ENCODE measurements at places on chromosomes 11 and 22.

GRCh38 chr11:14189874-14190273, 169.1 kb downstream of the RRAS2 start:
- no peak for DNase-seq

GRCh38 chr11:83681031-83681781, 395.0 kb upstream of the CCDC90B start:
- DNase-seq, result no peak

DNA sequence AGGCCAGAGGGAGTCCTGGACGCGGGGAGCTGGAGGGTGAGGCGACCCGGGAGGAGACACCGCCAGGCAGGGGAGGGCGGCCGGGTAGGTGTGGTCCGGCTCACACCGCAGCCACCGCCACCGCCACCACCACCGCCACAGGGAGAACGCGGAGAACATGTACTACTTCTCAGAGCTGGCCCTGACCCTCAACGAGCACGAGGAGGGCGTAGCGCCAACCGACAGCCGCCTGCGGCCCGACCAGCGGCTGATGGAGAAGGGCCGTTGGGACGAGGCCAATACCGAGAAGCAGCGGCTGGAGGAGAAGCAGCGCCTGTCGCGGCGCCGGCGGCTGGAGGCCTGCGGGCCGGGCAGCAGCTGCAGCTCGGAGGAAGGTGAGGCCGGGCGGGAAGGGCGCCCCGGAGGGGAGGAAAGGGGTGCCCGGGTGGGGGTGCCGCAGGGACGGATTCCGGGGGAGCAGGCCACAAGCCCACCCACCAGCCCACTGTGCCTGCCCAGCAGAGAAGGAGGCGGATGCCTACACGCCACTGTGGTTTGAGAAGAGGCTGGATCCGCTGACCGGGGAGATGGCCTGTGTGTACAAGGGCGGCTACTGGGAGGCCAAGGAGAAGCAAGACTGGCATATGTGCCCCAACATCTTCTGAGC, 62.8 kb downstream of the MORC2 start:
- DNase-seq, result no peak

DNA sequence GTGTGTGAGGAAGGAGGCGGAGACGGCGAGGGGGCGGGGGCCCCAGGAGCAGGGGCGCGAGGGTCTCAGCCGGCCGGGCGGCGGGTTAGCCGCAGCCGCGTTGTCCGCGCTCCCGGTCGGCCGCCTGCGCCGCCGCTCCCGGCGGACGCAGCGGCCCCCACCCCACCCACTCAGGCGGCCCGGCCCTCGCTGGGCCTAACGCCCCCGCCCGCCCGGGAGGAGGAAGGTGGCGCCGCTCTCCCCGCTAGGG, at the start of gene FCHSD2:
Gene FCHSD2 (minus strand): TSS at position 191 of the 250 bp plus-strand sequence. CDS start 441 bp downstream, outside the sequence.
- DNase-seq, result no peak

GRCh38 chr22:42428760-42429159, 3.4 kb downstream of the NFAM1 start:
- DNase-seq, result no peak

GRCh38 chr11:65861165-65861505, 902 bp downstream of the MUS81 start:
- DNase-seq, result no peak

DNA sequence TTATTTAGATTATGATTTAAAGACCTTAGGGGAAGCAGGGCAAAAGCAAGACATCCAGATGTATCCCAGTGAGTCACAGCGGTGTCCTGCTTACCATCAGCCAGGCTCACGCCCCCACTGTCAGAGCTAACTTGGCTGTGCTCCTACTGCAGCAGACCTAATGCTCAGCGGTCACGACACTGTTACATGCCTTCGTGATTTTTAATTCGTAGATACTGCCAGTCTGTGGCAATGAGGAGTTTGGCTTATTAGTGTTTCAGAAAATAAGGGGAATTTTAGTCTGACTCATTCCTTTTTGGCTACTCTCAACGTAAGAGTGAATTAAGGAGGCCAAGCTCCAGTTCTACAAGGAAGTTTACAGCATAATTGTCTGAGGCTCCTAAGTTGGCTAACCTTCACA, 22.7 kb downstream of the EFCAB6 start:
- no peak for DNase-seq

- DNase-seq, result no peak
Measured at GRCh38 chr11:28342716-28343115, 234.5 kb downstream of the METTL15 start.

DNA sequence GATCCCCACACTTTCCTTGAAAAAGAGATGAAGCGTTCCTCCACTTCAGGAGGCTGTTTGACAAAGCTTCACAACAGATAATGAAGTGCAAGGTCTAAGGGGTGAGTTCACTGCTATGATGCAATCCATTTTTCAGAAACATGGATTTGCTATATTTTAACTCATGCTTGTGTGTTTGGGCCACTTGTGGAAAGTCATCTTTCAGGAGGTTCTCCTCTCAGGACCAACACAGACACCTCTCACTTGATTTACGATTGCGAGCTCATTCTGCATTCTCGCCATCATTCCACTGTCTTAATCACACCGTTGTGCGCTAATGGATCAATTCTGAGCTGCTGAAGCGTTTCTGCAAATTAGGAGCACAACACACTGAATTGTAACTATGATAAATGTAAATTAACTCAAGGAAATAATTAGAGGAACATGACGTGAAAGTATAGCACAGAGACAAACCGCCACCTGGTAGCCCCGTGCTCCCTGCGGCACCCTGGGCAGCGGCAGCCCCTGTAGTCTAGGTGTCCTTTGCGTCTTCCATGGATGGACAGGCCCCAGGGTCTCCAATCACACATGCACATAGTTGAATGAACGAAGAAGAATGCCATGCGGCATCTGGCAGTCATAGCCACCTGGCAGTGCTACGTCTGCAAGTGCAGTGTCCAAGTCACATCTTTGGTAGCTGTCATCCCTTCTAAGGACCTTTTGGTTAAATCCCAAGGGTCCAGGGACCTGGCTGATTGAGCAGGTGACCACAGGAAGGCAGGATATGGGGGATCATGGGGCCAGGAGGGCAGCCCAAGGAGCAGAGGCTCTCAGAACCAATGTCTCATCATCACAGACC, 28.1 kb upstream of the RTL6 start:
- no peak for DNase-seq

DNA sequence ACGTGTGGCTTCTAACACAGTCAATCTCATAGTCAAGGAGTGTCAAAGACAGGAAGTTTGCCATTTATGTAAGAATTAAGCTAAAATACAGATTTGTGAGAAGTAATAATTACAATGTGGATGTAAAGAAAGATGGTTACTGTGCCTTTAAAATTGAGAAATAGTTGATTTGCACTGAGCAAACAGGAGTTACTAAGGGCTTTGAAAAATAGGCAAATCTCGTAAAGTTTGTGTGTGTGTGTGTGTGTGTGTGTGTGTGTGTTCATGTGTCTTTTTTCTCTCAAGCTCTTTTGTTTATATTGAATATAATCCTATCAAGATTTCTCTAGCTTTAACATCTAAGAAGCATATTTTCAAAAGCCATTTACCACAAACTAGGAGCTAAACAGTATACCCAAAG, 2284.5 kb downstream of the LRRC4C start:
- DNase-seq, result no peak

DNA sequence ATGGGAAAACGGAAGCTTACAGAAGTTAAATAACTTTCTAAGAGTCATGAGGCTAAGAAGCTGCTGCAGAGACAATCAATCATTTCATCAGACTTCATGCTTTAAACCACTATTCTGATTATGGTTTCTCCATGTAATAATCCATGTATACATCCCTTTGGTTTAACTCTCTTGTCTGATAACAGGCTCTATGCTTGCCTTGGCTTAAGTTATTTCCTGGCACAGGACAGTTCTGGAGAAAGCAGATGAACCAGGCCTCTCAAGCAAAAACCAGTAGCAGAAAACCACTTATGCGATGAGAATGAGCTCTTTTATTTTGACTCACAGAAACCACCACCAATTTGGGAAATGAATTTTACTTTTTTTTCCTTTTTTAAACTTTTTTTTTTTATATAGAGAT, 6.5 kb upstream of the PCF11 start:
- no peak for DNase-seq

DNA sequence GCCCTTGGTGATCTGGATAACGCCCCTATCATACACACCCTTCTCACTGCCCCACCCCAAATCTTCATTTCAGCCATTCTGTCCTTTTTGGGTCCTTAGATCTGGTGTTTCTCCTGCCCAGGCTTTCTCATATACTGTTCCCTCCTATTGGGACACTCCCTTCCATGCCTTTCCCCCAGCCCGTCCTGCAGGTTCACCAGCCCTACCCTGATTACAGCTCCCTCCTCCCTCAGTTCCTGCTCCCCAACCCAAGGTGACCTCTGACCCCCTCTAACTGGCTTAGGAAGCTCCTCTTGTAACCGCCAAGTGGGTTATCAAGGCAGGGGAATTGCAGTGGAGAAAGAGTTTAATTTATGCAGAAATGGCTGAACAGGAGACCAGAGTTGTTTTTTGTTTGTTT, 13.0 kb downstream of the MTFP1 start:
- no peak for DNase-seq

- peak; percentile 42 for DNase-seq
Measured at GRCh38 chr11:86869966-86870570, 69.7 kb downstream of the PRSS23 start.

All from inflammatory macrophage (primary cell).